NCI-H2171 (cell line): ENCODE measurements at places on chromosomes 1 and 21.

DNA sequence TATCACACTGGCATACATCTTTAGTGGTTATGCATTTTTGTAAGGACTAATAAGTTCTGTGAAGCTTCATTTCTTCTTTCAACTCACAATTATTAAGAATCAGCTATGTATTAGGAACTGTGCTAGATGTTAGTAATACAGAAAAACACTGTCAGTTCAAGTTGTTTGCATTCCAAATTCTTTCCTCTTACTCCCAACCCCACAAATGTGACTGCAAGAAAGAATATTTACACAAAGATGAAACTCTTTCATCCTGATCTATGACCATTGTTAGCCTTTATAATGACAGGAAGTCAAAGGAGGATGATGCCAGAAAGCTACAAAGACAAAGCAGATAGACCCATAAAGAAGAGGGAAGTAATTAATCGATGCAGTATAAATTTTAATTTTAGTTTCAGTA lies 21.0 kb upstream of the GADD45A start:
- no peak for DNase-seq

- DNase-seq: no peak
Observed at GRCh38 chr1:71393301-71393700, 312.5 kb upstream of the ZRANB2 start.

- DNase-seq: no peak
Observed at GRCh38 chr1:156645666-156646065, 3.7 kb downstream of the BCAN start.

DNA sequence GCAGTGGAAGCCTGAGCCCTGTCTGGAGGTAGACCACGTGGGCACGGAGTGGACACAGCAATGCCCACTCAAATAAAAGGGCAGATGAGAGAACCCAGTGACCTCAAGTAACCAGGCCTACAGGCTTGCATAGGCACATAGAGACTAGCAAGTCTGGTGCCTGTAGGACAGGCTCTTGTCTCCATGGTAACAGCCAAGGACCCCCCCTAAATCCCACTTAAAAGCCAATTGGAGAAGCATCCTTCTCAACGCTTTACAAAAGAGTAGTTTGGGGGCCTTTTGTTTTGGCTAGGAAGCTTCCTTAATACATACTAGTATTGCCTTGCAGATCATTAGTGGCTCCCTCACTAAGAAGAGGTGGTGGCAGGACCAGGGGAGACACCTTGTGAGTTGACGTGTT lies 63.9 kb downstream of the VWA5B1 start:
- DNase-seq: no peak

- no peak for DNase-seq
Observed at GRCh38 chr1:238279694-238280380, 389.1 kb upstream of the ZP4 start.

- no peak for DNase-seq
Observed at GRCh38 chr1:67451356-67451755, 21.2 kb upstream of the SERBP1 start.

- DNase-seq: no peak
Observed at GRCh38 chr1:39105841-39106765, 80.0 kb downstream of the NDUFS5 start.

DNA sequence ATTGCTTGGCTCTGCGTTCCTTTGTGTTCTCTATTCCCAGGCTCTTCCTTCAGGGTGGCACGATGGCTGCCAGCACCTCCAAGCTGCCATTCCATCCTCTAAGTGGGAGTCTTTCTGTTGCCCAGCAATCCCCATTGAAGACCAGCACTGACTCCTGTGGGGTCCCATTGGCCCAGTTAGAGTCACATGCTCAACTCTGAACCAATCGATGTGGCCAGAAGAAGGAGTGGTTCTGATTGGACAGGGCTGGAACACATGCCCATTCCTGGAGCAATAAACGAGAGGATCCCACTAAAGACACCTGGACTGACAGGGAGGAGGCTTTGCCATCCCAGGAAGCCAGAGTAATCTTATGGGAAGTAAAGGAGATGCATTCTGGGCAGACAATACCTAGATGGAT lies 97.2 kb upstream of the IGSF21 start:
- DNase-seq: no peak

GRCh38 chr1:178066296-178066907 lies 27.5 kb upstream of the RASAL2 start:
- no peak for DNase-seq
